ENCODE measurements at places on chromosomes 11 and 22. TPM values are rescaled to one million over a fixed set of nuclear protein-coding genes. Genes with fewer than 3 reads are reported as not detected.

DNA sequence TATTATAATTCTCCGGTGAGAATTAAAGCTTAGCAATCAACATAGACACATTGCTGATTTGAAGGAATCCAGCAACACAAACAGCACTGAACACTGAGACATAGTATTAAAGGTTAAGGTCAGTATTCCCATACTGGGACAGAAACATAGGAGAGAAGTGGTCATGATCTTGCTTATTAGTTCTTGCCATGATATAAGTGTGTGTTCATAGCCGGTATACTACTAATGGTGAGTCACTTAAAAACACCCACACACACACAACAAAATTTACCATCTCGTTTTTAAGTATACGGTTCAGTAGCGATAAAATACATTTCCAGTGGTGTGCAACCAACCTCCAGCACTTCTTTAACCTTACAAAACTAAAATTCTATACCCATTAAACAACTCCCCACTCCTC lies 96.3 kb downstream of the C11orf65 start:
- DNase-seq: no peak

NCAM1 gene
- 0.48 TPM for total RNA-seq

ROBO4 gene
- not detected for total RNA-seq

VWA5A gene
- 7.0 TPM for total RNA-seq

MRGPRX2 gene
- total RNA-seq: not detected

- no peak for DNase-seq
Observed at GRCh38 chr11:60803273-60803936, 18.3 kb downstream of the MS4A10 start.

- no peak for DNase-seq
Observed at GRCh38 chr11:96278039-96278897, 64.7 kb downstream of the MAML2 start.

DNA sequence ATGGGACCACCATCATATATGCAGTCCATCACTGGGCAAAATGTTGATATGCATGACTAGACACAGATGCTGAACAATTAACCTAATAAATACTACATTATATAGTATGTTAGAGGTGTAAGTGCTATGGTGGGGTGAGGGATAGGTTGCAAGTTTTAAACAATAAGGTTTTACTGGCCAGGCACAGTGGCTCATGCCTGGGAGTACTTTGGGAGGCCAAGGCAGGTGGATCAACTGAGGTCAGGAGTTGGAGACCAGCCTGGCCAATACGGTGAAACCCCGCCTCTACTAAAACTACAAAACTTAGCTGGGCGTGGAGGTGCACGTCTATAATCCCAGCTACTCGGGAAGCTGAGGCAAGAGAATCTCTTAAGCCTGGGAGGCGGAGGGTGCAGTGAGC lies 28.1 kb downstream of the F2 start:
- DNase-seq: no peak

- DNase-seq: peak; percentile 26
Observed at GRCh38 chr22:26429458-26430286, 612 bp downstream of the ASPHD2 start.

All from activated CD4-positive, alpha-beta memory T cell treated with anti-CD3 and anti-CD28 coated beads, Interleukin-2, amount 10 ng/mL, durations not matched to agents 7 days and 5 days (primary cell).